ENCODE measurements at places on chromosomes 6 and 20.

GRCh38 chr20:31972471-31973021 lies 4.6 kb downstream of the XKR7 start:
- no peak for DNase-seq

DNA sequence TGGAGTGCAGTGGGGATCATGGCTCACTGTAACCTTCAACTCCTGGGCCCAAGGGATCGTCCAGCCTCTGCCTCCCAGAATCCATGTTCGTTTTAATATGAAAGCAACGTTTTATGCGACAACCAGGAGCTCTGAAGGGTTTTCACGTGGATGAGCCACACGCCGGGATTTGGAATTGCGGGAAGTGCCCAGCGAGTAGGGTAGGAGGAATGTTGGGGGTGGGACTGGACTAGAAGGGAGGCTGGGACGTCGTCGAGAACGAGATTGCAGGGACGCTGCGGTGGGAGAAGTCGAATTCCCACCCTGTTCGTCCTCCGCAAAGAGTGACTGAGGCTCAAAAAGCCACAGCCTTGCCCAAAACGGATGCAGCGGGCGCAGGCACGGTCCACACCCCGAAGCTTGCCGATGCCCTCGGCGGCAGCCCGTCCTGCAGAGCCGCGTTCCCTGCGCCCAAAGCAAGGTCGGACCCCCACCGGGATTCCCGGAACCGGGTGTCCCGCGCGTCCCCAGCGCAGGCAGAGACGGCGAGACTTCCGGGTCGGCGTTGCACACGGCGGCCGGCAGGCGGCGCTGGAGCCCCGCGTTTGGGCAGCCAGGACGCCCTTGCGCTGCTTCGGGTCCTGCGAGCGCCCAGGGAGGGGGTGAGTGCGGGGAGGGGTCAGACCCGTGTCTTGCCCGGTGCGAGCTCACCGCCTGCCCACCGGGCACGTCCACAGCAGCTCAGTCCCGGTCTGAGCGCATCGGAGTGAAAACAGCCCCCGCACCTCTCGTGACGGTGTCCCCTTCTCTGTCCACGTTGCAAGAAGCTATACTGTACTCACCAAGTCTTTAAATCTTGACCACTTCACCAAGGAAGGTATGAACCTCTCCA lies 87.8 kb downstream of the DHX35 start:
- DNase-seq, result peak; percentile 70

- no peak for DNase-seq
Measured at GRCh38 chr20:14785065-14785743, 447.8 kb upstream of the FLRT3 start.

GRCh38 chr20:36237477-36237876 lies 1.2 kb downstream of the AAR2 start:
- no peak for DNase-seq

- DNase-seq, result no peak
Measured at GRCh38 chr6:162900503-162900902, 172.7 kb downstream of the PACRG start.

DNA sequence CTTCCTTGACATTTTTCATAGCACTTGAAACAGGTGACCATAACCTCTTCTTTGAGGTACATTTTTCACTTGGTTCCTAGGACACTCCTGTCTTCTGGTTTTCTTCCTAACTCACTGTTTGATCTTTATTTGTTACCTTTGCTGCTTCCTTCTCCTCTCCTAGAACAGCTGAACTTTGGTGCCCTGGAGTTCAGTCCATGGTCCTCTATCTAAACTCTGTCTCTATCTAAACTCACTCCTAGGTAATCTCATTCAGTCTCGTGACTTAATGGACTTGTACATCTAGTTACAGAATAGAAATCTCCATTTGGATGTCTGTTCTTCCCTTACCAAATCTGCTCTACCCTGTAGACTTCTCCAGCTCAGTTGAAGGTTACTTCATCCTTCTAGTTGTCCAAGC lies 73.7 kb downstream of the SHPRH start:
- DNase-seq, result no peak

- peak; percentile 87 for DNase-seq
Measured at GRCh38 chr6:35148167-35148741, 7.1 kb upstream of the TCP11 start.

- no peak for DNase-seq
Measured at GRCh38 chr20:1252416-1252815, 13.7 kb upstream of the SNPH start.

DNA sequence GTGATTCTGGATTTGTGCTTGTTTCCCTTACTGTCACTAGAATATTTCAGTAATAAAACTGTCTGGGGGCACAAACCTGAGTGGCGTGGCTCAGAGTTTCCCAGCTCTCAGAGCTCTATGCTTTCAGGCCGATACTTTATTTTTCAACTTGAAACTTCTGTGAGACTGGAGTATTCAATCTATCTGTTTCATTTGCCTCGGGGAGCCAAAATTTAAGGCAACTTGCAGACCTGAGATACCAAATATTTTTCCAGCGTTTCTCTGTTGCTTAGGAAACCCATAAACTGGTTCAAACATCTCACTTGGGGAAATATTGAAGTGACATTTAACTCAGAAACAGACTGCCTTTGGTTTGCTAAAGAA lies 74.7 kb downstream of the SOBP start:
- no peak for DNase-seq

DNA sequence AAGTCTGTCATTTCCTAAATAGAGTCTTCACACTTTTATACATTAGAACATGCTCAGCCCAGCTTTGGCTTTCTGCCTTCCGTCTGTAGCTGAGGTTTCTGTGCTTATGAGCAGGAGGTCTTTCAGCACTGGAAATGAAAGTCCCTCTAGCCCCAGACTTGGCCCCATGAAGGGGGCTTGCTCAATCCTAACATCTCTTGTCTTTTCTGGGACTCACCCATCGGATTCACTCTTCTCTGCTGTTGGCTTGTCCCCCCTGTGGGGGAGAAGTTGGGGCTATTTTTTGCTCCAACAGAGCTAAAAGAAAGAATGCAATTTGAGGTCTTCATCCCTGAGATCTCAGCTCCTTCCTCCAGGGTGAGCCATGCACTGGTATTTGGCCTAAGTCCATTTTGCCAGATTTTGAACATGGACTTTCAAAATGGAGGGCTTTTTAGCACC lies 177.7 kb downstream of the MRPL14 start:
- DNase-seq, result no peak

- DNase-seq, result no peak
Measured at GRCh38 chr6:149859938-149860337, 4.2 kb downstream of the LRP11 start.

GRCh38 chr6:79894939-79895338 lies 52.4 kb downstream of the ELOVL4 start:
- DNase-seq, result no peak

DNA sequence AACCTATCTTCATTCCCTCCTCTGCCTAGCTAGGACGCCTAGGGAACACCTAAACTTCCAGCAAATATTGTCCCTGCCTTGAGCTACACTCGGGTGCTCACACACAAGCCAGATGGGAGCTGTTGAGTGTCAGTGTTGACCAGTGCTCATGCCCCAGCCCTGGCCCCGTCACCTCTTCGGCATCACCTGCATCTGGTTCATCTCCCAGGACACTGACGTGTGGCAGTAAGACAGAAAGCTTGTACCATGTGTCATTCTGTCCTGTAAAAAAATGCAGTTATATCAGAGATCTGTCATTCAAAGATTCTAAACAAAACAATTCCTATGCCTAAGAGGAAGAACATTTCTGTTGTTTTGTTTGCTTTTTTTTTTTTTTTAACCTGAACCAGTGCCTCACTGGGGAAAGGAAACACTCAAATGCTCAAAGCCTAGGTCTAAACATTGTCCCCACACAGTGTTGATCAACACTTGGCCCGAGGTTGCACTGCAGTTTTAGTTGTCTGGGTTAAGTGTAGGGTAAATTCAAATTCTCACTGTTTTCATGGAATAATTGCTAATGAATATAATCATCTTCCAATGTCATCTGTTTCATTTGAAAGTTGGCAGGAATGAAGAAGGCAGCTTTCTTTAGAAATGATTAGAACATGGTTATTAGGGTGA lies 102.7 kb upstream of the SASH1 start:
- DNase-seq, result no peak

GRCh38 chr6:95469511-95469910 lies 107.8 kb upstream of the MANEA start:
- no peak for DNase-seq

DNA sequence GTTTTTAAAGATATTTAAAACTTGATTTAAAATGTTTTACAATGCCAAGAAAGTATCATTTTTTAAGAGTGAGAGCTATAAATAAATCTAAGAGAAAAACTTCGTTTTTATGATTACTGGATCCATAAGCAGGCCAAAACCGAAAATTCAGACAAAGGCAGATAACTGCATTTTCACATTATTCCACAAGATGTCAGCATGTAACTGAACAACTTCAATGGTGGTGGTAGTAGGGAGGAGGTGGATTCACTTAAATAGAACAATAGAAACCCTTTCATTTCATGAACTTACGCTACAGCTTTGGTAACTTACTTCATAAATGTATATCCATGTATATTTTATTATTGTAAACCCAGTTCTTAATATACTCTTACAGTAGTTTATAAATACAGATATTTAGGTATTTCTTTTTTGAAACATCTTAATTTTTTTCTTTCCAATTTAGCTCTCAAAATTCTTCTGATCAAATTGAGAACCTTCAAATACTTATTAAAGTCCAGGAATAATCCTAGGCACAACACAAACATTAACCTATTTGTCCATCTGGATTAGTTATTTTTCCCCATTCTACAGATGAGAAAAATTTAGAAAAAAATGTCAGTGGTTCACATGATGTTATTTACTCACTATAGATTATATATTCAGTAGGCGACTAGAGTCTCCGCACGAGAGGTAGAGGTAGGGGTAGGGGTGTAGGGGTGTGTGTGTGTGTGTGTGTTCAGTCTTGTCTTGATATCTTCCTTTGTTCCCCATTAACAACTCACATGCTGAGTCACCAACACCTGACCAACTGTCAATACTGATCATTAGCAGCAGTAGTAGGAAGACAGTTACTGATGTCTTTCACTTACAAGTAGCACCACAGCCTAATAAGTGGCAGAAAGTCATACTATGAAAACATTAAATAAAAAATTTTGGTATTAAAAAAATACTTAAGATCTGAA lies 111.5 kb downstream of the ARHGAP18 start:
- DNase-seq, result peak; percentile 35

GRCh38 chr20:49579874-49580812 lies 12.2 kb upstream of the PTGIS start:
- DNase-seq, result no peak

- peak; percentile 18 for DNase-seq
Measured at GRCh38 chr6:131250122-131250521, 114.9 kb downstream of the AKAP7 start.

DNA sequence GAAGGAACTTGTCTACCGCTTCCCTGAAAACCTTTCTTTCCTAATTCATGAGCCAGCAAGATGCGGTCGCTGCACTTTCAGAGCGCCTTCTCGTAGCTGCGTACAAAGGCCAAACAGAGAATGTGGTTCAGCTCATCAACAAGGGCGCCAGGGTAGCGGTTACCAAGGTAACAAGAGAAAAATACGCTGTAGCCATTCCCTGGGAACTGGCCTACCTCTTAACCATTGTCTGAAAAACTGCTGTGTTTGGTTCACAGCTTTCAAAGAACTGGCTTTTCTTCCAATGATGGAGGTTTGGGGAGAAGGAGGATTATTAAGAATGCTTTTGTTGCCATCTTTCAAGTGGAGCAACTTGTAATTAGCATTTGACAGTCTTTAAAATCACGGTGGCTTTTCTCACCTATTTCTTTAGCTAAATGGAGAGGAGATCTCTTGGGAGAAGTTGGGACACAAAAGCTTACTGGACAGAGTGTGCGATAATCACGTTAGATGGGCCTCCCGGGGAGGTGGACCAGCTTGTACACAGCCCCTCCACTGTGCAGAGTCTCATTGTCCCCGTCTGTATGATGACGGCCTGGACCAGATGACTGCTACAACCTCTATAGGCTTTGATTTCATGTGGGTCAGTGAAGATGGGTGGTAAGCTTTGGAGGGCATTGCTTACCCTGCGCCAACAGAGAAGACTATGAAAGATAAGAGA lies 71.5 kb downstream of the LYRM2 start:
- no peak for DNase-seq

GRCh38 chr20:23009636-23010035 lies 25.5 kb upstream of the SSTR4 start:
- no peak for DNase-seq

- no peak for DNase-seq
Measured at GRCh38 chr20:44690781-44691423, 24.3 kb upstream of the CCN5 start.

DNA sequence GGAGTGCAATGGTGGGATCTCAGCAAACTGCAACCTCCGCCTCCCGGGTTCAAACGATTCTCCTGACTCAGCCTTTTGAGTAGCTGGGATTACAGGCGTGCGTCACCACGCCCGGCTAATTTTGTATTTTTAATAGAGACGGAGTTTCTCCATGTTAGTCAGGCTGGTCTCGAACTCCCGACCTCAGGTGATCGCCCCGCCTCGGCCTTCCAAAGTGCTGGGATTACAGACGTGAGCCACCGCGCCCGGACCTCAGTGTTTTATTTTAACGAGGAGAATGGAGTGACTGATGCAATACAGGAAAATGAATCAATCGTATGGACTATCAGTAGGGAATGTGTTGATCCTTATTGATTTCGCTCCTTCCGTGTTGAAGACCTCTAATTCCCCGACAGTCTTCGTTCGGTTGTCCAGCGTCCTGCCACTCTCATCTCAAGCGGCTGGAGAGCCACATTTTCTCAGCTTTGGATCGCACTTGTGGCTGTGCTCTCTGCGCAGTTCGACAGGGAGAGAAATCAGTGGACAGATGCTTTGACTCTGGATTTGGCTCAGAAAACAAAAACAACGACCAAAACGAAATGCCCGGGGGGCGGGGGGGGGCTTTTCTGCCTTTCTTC lies 166.2 kb downstream of the TRIM27 start:
- DNase-seq, result no peak

DNA sequence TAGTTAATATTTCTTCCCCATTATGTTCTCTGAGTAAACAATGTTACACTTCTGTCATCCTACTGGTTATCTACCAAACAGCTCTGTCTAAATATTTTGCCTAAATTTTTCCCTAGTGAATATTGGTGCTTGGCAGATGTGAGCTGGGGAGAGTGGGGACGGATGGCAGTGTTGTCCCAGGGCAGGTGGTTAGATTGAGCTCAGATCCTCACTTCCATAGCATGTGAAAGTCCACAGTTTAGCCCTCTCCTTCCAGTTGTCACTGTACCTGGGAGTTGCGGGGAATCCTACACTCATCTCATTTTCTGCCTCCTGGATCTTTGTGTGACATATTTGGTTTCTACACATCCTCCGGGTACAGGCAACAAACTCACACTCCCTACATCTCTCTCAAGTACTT lies 484.9 kb downstream of the EPM2A start:
- DNase-seq, result no peak

- DNase-seq, result no peak
Measured at GRCh38 chr6:35096129-35096862, 44.8 kb downstream of the TCP11 start.

DNA sequence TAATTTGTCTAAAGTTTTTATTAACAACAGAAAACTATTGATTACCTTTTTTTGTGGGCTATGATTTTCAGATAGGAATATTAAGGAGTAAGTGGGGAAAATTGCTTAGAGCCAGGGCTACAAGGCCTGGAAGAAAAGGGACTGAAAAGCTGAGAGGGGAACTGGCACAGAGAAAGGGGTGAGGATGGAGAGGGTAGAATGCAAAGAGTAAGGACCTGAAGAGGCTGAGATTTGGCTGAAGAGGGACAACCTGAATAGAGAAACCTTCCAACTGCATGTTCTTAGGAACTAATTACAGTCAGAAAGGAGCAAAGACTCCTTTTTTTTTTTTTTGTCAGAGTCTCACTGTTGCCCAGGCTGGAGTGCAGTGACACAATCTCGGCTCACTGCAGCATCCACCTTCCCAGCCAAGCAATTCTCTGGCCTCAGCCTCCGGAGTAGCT lies 16.7 kb downstream of the BTN2A1 start:
- no peak for DNase-seq

Measured in NT2/D1 (cell line).